NK-92 treated with Interleukin-12 subunit alpha and Interleukin-12 subunit beta, amount 100 ng/mL, for 24 hours (cell line): ENCODE measurements at places on chromosomes 16 and 17.

DNA sequence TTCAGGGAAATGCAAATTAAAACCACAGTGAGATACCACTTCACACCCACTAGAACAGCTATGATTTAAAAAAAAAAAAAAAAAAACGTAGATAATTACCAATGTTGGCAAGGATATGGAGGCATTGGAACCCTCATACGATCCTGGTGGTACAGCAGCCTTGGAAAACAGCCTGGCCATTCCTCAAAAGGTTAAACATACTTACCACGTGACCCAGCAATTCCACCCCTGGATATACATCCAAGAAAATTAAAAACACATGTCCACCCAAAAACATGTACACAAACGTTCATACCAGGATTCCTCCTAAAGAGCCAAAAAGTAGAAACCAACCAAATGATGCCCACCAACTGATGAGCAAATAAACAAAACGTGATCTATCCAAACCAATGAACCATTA lies 68.1 kb downstream of the GAS7 start:
- DNase-seq = no peak

- no peak for DNase-seq
These were observed 348.9 kb upstream of the DYNLRB2 start for GRCh38 chr16:80191928-80192327.

- DNase-seq = no peak
These were observed 80.8 kb downstream of the CNGB1 start for GRCh38 chr16:57889960-57890751.

DNA sequence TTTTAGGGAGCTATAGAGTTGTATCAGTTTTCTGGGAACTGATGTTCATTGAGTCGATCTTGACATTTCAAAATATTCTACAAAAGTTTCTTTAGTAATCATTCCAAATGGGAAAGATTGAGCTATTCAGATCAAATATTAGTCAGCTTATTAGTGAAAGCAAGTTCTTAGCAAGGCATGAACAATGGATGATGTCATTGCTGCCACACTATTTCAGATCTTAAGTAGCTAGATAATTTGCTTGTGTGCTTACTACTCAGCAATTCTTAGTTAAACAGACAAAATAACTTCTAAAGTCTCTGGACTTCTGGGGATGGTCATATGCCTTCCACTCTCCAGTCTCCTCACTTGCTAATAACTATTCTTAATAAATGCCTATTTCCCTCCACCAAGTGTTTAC lies 69.0 kb upstream of the CDH8 start:
- DNase-seq = no peak

DNA sequence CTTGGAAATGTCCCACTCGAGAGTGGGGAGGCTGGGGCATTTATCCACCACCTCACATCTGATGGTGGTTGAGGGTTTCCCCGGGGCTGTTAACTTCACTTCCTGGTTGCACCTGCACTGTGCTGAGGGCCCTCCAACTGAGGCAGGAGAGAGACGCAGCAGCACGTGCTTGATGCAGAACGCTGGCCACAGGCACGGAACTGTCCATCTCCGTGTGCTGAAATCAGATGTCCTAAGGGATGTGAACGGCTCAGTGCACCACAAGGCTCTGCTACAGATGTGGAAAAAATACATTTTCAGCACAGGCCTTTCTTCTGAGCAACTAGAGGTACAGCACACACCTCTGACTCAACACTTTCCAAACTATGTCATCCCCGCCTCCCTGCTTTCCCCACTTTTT lies 114.8 kb upstream of the C16orf82 start:
- no peak for DNase-seq

- DNase-seq = no peak
These were observed 941 bp upstream of the MRPS34 start for GRCh38 chr16:1773703-1774447.

- DNase-seq = no peak
These were observed 47.8 kb downstream of the PDPK1 start for GRCh38 chr16:2585651-2586081.

GRCh38 chr17:75771334-75772281 lies 6.6 kb upstream of the GALK1 start:
- no peak for DNase-seq

DNA sequence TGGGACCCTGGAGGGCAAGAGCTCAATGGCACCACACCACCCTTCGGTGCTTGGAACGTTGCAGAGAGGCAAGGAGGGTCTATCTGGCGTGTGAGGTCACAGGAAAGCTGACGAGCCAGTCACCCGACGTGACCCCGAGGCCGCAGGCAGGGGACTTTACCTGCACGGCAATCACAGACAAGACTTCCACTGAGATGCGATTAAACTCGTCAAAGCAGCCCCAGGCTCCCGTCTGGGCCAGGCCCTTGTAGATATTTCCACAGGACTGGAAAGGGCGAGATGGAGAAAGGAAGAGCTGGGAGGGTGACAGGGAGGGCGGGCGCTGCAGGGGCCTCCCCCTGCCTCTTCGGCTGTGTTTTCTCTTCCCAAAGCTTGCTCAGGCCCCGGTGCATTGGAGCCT lies 78.3 kb downstream of the DNAH17 start:
- DNase-seq = no peak

GRCh38 chr16:50614955-50615724 lies 66.0 kb downstream of the SNX20 start:
- DNase-seq = no peak

DNA sequence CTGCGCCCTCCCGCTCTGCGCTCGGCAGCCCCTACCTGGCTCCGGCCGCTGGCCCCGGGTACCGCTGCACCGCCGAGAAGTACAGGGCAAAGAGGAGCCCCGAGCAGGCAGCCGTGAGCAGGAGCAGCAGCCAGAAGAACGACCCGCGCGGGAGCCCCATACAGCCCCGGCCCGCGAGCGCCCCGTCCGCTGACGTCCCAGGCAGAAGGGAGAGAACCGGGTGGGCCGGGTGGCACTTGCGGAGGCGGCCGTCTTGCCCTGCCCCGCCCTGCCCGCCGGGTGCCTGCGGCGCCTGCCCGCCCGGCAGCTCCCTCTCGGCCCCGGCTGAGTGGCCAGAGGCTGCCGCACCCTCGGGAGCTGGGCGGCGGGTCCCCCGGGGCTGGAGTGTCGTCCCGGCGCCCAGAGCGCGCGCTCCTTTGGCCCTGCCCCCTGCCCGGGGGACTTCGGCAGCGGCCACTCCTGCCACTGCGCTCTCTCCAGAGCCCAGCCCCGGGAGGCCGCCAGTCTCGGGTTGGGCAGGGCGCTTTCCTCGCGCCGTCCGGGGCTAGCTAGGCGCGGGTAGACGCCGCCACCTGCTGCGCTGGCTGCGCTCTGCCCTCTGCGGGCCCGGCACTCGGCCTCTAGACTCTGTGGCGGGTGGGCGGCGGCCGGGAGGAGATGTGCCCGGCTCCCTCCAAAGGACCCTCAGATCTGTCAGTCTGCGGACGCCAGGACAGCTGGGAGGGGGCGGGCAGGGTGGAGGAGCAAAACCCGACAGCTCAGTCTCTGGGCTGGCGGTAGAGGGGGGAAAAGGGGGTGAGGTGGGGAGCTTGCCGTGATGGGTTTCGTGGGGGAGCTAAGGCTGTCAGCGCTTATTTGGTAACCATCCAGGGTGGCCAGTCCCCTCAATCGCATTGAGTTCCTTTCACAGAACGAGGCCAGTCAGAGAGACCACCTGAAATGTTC lies at the start of gene ST6GALNAC2:
TSS of gene ST6GALNAC2 (minus strand) at position 212 of the 945 bp plus-strand sequence. CDS start at position 160, 52 bp downstream.
- no peak for DNase-seq

DNA sequence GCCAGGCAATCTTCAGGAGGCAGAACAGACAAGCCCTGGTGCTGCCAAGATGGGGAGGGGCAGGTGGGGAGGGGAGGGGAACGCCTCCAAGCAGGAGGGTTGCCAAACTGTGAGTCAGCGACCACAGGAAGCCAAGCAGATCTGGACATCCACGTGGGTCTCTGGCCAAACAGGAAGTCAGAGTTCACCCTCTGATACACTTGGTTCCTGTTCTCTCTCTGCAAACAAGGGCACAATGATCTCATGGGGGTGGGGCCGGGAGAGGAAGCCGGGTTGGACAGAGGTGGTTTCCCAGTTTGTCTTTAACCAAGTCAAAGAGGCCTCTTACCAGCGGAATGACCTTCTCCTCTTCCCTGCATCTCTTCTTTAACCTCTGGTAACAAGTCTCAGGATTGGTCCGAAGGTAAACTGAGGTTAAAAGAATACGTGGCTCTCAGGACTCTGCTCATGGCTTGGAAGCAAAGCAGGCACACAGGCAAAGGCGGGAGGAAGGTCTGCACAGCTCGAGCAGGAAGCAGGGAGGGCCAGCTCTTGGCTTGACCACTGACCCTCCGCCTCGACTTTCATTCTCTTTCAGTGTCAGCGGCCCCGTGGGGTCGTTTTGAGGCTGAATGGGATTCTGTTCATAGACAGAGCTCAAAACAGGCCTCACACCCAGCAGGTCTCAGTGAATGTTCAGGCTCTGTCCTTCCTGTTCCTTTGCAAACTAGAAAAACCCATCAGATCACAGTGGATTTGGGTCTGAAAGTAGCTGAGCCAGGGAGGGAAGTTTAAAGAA lies 32.9 kb downstream of the TK2 start:
- peak; percentile 92 for DNase-seq

DNA sequence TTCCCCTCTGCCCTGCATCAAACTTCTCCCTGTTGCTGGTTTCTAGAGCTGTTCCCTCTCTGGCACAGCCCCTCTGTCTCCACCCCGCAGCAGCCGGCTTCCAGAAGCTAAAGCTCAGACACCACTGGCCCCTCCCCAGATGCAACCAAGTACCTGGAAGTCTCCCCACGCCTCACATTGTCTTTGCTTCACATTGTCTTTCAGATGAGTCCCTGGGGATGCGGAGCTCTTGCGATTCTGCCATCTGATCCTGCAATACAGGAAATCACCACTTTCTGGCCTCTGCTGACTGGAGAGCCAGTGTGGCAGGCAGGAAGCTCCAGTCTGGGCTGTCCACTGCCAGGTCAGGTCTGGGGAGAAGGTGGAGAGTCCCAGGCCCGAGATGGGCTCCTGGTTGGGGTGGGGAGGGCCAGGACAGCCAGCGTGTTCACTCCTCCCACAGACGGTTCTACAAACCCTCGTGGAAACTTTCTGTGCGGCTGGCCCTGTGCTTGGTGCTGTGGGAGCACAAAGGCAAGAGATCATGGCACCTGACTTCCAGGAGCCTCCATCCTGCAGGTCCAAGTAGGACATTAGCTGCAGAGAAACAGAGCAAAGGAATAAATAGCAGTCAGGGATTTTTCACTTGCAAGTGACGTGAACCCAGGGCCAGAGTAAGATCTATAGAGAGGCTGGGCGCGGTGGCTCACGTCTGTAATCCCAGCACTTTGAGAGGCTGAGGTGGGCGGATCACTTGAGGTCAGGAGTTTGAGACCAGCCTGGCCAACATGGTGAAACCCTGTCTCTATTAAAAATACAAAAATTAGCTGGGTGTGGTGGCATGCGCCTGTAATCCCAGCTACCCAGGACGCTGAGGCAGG lies 47.9 kb upstream of the MAP3K14 start:
- DNase-seq = no peak

DNA sequence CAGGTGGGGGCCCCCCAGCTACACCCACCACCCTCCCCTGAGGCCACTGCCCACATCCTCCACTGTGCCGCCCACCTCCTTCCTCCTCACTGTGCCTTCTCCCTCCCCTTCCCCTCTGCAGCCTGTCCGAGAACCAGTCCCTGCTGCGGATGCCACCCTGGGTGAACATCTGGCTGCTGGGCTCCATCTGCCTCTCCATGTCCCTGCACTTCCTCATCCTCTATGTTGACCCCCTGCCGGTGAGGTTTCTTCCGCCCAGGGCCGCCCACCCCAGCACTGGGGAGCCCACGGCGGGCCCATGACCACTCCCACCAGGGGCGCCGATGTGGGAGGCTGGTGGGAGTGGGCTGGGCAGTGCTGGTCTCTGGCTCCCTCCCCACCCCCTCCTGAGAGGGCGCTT lies 22.1 kb downstream of the RABEP2 start:
- DNase-seq = no peak
